ENCODE measurements at places on chromosomes 12 and 14.
A peak's percentile ranks its signal among the peaks of the same experiment; 100 is the strongest.

GRCh38 chr12:89821896-89822295 lies 113.3 kb upstream of the ATP2B1 start:
- DNase-seq, result no peak

- DNase-seq, result no peak
Measured at GRCh38 chr12:62730649-62731048, 204.3 kb downstream of the PPM1H start.

GRCh38 chr14:20417250-20418186 lies 4.2 kb upstream of the TEP1 start:
- no peak for DNase-seq

DNA sequence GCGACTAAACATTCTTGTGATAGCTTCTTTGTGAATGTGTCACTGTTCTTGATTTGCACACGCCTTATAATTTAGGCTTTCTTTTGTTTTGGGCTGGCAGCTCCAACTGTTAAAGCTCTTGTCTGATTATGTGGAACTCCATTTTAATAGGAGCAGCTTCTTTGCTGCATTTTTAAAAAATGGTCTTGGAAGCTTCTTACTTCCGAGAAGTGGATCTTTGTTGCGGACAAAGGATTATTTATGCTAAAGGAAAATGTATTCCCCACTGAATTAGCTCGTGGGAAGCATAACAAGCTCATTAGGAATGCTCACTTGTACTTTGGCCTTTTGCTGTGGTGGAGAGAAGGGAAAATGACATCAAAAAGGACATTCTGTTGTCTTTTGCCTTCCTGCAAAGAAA lies 20.0 kb downstream of the GAS2L3 start:
- DNase-seq, result no peak

DNA sequence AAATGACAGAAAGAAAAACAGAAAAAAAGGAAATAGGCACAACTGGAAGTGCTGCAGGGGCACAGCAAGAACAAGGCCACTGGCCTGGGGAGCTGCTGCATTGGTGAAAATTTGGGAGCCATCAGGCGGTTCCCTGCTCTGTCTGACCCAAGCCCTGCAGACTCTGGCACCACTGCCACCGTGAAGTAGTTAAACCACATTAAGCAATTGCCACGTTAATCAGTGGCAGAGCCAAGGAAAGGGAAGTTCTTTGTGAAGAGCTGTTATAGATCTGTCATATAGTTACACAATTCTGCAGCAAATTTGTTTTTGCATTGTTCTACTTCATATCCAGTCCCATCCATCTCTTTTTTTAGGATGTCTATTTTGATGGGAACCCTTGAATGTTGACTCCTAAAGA lies 915.3 kb downstream of the FSCB start:
- no peak for DNase-seq

- no peak for DNase-seq
Measured at GRCh38 chr12:128992550-128992949, 139.3 kb downstream of the GLT1D1 start.

GRCh38 chr12:51669271-51669670 lies 78.2 kb downstream of the SCN8A start:
- no peak for DNase-seq

DNA sequence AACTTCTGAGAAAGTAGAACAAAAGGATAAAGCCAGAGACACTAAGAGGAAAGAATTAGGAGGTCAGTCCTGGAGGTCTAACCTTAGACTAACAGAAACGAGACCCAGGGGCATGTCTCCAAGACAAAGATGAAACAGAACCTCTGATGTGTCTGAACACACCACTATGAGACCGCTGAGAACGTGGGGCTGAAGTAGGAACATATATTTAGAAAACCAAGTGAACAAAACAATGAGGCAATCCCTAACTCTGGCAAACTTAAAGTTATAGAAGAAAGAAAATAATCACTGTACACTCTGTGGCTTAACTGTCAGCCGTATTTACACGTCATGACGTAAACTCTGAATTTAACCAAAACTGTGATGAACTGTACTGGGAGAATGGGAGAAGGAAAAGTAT lies 17.9 kb downstream of the KCTD10 start:
- no peak for DNase-seq

GRCh38 chr12:51067229-51067628 lies 16.2 kb downstream of the CSRNP2 start:
- DNase-seq, result no peak

DNA sequence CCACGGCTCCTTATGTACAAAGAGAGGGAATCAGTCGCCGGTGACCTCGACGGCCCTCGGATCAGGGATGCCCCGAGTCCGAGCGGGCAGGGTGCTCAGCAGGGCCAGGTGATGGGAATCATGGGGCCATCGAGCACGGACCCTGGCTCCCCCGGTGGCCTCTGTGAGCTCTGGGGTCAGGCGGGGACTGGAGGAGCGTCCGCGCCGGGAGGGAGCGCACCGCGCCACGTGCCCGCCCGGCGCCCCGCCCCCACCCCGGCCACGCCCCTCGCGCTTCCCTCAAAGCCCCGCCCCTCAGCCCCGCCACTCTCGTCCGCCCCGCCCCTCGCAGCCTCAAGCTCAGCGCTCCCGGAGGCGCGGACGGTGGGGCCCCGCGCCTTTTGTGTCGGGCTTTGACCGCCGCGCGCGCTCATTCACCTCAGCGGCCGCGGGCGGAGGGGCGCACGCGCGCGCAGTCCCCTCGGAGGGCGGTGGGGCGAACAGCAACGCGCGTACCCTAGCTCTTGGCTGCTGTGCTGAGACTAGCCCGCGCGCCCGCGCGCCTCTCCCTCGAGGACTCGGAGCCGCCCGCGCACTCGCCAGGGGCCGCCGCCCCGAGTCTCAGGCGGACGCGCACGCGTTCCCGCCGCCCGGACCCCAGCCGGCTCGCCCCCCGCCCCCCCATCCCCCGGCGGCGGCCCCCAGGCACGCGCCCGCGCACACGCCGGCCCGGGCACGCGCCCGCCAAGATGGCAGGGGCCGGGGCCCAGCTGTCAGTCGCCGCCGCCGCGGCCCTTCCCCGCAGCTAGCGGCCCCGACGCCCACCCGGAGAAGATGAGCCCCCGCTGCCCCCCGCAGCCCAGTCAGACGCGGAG lies 93.9 kb upstream of the EVL start:
- peak; percentile 73 for DNase-seq

- no peak for DNase-seq
Measured at GRCh38 chr14:51539571-51540037, 112.1 kb upstream of the FRMD6 start.

DNA sequence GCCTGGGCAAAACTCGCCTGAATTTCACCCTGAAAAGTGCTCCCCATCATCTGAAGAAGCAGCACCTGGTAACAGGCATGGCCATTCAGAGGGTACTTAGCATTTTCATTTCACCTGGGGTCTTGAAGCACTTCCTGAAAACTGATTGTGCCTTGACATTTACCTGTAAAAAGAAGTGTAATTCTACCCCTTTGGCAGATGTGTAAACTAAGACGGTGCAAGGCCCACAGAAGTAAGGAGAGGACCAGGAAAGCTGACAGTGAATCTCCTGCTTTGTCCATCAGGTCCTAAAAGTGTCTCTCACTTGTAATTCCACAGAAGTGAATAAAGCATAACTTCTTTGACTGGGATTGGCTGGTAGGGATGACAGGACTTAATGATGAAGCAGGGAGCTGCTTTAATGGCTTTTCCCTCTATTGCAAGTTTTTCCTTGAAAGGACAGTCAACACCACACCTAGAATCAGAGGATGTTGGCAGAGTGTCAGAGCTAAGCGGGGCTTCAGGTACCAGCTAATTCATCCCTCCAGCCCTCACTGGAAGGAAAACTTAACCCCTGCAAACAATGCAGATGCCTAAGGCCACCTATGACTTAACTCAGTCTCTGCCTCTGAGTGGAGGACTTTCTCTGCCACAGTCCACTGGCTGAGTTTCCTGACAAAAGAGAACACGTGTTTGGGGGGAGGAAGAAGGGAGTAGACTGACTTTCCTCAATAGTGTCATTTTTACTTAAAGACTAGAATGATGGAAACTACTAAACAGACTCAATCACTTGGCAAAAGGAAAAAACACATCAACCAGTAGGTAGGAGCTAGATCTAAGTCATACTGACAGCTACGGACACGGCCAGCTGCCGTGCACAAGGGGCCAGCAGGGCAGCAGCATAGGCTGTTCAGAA lies 74.7 kb downstream of the NUAK1 start:
- no peak for DNase-seq

Measured in stimulated activated CD4-positive, alpha-beta T cell treated with anti-CD3 and anti-CD28 coated beads, Interleukin-1b, Interleukin-23, amount 100 ng/mL, for 1 hour (primary cell).